ENCODE measurements at places on chromosomes 11 and 22.

GRCh38 chr11:126387857-126388256 lies 32.4 kb downstream of the ST3GAL4 start:
- no peak for DNase-seq

- DNase-seq, result no peak
These were observed 86.0 kb downstream of the PKNOX2 start for GRCh38 chr11:125250318-125251213.

GRCh38 chr11:92870196-92870832 lies 99.1 kb upstream of the MTNR1B start:
- DNase-seq, result no peak

DNA sequence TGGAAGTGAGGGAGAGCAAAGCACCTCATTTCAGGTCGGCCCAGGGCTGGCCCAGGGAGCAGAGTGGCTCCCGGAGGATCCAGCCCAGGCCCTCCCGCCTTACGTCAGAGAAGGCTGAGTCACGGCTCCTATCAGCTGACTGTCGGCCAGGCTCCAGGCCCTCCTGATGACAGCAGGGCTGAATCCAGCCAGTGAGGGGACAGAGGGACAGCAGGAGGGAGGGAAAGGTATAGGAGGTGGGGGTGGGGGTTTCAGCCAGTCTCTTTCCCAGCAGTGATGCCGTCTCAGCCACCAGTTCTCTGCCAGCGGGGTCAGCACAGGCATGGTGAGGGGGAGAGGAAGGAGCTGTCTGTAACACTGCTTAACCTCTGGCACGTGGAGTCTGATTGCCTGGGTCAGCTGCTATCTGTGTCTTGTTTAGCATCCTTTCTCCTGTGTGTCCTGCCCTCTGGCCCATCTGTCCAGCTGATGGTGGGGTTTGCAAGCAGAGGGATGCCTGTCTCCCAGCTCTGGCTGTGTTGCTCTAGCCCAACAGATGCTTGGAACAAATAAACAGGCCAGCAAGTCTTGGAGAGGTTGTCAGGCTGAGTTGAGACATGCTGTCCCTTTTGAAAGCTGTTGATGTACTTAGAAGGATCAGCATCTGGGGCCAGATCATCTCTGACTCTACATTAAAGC lies 74.0 kb downstream of the ADAMTS15 start:
- DNase-seq, result peak; percentile 81

DNA sequence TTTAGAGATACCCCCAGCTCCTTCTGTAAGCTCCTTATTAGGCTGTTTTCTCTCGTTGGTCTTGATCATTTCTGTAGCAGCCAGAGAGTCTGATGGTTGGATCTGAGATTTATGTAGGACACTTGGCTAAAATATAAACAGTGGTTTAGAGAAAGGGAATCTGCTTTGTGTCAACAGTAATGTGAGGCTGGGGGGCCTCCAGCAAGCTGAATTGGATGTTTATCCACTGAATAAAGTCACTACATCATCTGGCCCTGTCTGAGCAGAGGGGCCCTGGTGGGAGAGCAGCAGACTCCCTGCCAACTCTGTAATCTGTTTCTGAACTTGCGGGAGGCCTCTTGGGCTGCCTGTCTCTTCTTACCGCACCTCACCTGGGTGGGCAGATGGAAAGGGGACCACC lies 328.5 kb upstream of the PLET1 start:
- DNase-seq, result no peak

DNA sequence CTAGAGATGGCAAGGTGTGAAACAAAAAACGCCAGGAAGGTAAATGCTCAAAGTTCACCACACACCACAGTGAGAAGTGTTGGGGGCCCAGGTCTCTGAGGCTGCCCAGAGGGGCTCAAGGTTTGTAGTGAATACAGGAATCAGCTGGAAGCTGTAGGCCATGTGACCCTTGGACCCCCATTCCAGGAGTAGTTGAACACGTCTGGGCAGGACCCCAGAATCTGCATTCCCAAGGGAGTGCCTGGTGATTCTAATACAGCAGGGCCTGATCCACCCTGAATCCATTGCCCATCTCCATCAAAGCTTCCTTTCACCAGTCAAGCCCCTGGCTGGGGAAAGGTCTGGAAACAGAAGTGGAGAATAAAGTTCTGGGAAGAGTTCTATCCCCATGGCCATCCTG lies 70.8 kb upstream of the B3GAT1 start:
- DNase-seq, result no peak

DNA sequence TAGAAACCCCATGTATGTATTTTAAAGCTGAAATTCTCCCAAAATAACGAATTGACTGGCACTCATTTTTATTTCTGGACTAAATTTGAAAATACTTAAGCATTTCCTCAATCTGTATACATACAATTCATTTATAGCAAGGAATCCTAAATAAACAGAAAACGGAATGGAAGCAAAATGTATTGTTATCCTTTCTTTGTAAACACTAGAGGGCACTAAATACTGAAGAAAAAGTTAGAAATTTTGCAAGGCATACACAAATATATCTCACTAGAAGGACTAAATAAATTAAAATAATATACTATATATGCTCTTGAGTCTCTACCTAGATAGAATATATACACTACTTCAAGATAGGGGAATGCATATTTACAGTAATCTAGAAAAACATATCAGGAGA lies 23.1 kb upstream of the ANO5 start:
- DNase-seq, result no peak

- DNase-seq, result no peak
These were observed 48.2 kb upstream of the CCDC134 start for GRCh38 chr22:41752011-41752970.

DNA sequence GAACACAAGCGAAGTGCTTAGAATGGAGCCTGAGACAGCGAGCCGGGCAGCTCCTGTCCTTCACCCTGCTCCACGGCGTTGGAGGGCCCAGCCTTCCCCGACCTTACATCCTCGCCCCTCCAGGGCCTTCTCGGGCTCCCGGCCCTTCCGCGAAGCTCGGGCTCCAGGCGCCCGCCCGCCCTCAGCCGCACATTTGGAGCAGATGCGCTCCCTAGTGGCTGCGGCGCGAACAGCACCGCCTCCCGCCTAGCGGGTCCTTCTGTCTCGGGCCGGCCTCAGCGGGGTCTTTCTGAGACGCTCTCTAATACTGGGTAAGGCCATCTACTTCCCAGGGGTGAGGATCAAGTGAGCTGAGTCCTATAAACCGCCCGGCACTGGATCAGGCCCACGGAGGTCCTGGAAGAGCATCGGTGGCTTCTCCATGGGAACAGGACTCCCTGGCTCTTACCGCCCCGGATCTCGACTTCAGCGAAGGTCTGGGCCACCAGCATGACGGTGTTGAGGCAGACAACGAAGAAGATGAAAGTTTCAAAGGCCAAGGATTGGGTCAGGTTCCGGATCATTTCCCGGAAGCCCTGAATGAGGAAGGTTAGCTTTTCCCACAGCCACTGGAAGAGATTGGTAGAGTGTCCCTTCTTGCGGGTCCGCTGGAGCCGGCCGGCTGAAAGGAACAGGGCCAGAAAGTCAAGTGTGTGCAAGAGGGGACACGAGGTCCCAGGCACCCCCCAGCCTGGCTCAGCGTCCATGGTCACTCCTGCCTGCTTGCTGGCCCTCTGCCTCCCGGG lies 3.7 kb downstream of the CATSPER1 start:
- peak; percentile 28 for DNase-seq

GRCh38 chr11:125768336-125769046 lies 10.1 kb downstream of the PATE2 start:
- DNase-seq, result no peak

DNA sequence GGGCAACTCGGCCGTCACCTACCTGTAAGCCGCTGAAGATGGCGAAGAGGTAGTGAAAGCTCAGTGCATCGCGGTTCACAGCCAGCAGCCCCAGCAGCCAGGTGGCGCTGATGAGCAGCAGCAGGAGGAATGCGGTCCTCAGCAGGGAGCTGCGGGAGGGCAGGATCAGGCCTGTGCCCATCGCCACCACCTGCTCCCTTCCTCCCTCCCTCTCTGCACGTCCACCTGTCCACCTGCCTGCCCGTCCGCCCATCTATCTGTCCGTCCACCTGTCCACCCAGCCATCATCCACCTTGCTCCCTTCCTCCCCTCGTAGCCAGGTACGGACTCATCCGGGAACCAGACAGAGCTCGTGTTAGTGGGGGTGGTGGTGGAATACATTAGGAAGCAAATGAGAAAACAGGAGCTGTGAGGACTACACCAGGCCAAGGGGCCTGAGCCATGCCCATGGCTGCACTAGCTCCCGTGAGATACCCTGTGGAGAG lies 32.2 kb downstream of the TRMU start:
- DNase-seq, result peak; percentile 28

GRCh38 chr11:119341222-119342022 lies 739 bp upstream of the C1QTNF5 start:
- no peak for DNase-seq

DNA sequence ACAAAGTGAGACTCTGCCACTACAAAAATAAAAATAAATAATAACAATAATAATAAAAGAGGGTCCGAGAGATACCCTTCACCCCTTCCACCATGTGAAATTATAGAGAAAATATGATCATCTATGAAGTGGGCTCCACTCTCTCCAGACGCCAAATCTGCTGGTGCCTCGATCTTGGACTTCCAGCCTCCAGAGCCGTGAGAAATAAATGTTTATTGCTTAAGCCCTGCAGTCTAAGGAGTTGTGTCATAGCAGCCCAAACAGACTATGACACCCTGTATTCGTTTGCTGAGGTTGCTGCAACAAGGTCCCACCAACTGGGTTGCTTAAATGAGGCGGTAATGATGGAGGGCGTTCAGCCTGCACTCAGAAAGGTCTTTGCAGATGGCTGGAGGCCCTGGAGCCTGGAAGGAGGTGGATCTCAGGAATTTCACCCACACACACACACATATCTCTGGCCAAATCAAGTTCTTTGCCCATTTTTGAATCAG lies 7.6 kb upstream of the SEPTIN5 start:
- DNase-seq, result no peak

All from right lung (tissue), 10 donors.